Ascending aorta (tissue), 2 donors: ENCODE measurements at places on chromosomes 7 and 10.

DNA sequence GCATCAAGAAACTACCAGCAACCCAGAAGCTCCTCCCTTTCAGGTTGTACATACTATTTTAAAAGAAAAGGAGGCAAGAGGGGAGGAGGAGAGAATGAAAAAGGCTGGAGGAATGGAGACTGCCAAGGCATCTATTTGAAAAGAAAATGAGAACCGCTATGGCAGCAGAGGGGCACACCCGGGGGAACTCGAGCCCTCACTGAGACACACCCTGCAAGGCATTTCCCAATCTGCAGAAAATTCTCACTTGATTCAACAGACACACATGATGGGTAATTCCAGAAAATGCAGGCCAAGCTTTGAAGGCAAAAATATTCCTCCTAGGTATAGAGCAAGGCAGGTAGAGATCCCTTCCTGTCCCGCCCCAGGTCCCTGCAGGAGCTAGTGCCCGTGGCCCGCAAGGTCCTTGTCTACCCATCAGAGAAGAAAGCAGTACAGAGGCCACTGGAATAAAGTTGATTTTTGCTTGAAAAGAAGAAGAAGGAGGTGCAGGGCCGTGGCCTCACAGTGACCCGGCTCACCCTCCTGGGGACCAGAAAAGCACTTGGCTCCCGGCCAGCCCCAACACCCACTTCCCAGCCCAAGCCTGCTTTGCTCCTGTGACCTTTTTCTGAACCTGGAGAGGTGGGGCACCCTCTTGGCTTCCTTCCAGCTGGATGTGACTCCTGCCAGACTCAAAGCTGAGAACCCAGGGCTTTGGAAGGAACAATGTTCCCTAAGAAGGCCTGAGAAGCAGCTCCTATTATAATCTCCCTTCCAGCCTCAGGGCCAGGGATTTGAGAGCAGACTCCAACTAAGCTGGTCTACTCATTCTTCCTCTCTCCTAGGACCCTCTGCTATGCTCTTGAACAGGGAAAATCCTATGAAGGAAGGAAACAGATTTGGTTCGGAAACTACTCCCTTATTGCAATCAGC, 6.2 kb upstream of the PIK3CG start:
- DNase-seq: no peak

DNA sequence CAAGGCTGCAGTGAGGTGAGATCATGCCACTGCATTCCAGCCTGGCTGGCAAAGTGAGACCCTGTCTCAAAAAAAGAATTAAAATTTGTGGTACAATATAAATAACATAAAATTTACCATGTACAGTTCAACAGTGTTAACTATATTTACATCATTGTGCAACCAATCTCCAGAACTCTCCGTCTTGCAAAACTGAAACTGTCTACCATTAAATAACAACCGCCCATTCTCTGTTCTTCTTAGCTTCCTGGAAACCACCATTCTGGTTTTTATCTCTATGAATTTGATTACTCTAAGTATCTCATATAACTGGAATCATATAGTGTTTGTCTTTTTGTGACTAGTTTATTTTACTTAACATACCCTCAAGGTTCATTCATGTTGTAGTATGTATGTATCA, 167.6 kb downstream of the AUTS2 start:
- no peak for DNase-seq

GRCh38 chr7:143304938-143305337, 11.0 kb upstream of the CLCN1 start:
- no peak for DNase-seq

- DNase-seq: no peak
Observed at GRCh38 chr10:49645417-49645816, 31.6 kb downstream of the CHAT start.

GRCh38 chr10:44044549-44044948, 340.3 kb downstream of the CXCL12 start:
- no peak for DNase-seq

DNA sequence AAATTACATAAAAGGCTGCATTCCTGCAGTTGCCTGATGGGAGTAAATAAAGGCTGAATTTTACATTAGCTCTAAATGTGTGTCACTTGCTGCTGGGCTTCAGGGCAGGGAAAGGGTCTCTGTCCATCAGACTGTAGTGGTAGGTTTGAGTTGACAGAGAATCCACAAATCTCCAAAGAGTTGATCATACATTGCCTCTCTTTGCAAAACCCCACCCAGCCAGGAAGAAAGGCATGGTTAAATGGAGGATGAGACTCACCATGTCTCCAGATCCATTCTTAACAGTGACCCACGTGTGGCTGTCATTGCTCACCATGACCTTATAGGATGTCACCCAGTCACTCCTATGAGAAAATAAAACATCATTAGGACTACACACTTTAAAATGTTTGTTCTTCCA, 92.8 kb downstream of the CPXM2 start:
- DNase-seq: peak; percentile 42

GRCh38 chr7:3559278-3559677, 258.2 kb downstream of the SDK1 start:
- no peak for DNase-seq

- DNase-seq: no peak
Observed at GRCh38 chr10:129898706-129899268, 65.3 kb downstream of the EBF3 start.

- DNase-seq: no peak
Observed at GRCh38 chr10:73044378-73045285, 52.0 kb downstream of the P4HA1 start.

DNA sequence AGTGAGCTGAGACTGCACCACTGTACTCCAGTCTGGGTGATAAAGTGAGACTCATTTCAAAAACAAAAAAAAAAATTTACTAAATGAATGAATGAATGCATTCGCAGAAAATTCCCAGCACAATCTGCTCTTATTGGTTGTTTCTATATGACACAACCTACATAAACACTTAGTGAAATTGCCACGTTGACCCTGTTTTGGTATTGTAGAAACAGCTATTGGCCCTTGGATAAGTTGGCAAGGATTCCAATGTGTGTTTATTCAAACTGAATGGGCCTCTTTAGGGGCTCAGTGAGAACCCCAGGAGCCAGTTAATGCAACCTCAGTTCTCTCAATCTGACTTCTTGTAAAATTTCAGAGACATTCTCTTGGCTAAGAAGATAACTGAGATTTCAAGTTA, 66.0 kb downstream of the HHEX start:
- no peak for DNase-seq

- no peak for DNase-seq
Observed at GRCh38 chr7:67843001-67843565, 846.5 kb downstream of the TYW1 start.

- DNase-seq: no peak
Observed at GRCh38 chr7:70241536-70242175, 643.4 kb downstream of the AUTS2 start.

DNA sequence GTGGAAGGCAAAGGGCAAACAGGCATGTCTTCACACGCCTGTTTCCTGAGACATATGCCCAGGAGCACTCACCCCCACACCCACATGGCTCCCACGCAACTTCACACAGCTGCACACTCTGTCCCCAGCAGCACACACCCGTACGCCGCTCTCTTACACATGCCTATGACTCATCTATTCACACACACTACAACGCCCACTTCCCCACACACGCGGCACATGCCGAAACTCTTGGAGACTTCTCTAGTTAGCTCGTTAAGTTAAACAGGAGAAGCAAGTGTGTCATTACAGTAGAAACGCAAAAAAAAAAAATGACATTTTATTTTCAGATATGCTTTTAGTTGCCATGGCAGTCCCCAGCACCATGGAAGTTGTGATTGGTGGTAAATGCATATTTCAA, 6.7 kb downstream of the CALN1 start:
- DNase-seq: no peak

DNA sequence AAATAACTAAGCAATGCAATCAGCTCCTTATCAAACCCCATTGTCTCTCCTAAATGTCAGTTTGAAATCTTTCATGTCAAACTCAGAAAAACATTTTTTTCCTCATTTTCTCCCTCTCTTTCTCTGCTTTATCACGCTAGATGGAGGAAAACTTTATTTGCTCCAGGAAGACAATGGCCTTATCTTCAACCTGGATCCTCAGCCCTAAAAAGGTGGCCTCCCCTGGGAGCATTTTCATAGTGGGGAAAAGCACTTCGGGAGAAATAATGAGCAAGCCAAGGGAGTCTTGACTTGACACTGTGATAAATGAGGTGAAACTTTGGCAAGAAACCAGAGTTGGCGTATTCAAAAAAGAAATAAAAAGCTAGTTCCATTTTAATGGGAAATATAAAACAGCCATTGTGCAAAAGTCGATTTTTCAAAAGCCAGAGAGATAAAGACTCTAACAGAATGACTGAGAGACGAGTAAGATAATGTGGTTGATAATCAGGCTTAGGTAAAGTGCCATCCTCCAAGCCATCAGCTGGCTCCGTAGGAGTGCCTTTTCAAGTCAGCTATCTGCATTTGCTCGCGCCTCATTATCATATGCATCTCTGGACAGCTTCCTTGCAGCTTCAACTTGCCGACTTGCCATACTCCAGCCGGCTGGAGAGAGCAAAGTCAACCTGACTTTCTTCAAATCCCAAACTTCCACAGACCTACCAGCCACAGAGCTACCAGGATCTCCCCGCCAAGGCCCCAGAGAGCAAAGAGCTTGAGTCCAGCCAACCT, 19.9 kb downstream of the HABP2 start:
- DNase-seq: no peak

- peak; percentile 76 for DNase-seq
Observed at GRCh38 chr10:69048103-69048502, 39.8 kb upstream of the SRGN start.

DNA sequence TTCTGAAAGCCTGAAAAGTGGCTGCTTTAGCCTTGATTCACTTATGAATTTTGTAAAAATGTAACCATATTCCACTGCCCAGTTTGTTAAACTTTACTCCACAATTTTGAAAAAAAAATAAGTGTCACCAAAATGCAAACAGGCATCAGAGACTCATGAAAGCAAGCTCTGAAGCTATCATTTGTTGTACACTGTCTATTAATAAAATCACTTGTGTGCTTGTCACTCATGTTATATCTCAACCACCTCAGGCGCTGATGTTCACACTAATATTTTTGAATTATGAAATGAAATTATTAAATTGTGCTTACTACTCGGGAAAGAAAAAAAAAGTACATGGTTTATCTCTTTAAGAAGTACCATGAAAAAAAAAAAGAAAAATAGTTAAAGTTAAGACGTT, 34.5 kb upstream of the DKK1 start:
- no peak for DNase-seq

DNA sequence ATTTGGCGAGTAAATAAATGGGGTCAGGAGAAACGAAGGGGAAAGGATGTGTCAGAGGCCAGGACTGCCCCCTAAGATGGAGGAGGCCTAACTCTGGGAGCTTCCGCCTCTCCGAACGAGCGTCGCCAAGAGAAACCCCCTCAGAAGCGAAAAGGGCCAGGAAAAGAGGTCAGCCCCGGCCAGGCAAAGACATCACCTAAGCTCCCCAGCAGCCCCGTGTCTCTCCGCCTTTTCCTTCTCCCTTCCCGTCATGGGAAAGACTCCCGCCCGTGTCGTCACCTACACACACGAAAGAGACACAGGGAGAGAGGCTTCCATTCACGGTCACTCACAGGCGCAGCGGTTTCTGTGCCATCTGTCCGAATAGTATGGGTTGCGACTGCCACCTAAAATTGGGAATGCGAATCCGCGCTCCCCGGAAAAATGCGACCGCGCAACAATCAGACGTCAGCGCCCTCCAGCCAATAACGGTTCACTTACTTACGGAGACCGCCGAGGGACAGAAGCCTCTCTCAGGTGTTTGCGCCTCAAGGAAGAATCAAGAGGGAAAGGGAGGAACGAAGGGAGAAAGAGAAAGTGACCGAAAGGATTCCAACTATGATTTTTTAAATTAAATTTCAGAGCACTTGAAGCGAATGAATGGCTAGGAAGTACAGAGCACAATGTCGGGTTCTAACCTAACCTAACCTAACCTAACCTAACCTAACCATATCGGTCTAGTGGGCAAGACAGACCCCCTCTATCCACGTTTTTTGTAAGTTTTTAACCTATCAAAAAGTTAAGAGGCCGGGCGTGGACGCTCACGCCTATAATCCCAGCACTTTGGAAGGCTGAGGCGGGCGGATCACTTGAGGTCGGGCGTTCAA, at the start of gene CWF19L1:
Gene CWF19L1, minus strand, starts transcription at position 400 of the 866 bp plus-strand sequence. Its CDS starts 45 bp downstream, at position 355.
- DNase-seq: peak; percentile 91

- DNase-seq: no peak
Observed at GRCh38 chr10:90818736-90819135, 39.1 kb downstream of the HTR7 start.

DNA sequence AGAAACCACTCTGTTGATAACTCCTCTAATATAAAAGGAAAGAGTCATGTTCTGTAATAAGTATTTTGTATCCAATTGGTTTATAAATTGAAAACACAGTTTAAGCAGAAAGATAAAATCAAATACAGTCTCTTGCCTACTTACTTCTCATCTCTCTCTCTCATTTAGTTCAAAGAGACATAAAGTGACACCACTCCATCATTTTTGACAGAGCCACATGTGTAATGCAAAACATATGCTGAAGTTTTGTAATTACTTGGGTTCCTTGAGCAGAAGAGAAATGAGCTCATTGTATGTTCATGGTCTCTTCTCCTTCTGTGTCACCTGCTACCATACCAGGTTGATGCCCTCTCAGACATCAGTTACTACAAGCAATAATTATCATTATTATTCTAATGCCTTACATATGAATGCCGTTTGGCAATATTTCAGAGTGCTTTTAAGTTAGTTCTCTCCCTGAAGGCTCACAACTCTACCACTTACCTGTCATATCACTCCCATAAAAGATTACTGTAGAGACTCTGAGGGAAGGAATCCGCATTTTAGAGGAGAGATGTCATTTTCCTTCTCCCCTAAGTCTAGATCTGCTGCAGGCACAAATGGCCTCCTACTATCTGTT, 59.9 kb upstream of the SKAP2 start:
- no peak for DNase-seq

- DNase-seq: no peak
Observed at GRCh38 chr7:108382932-108383331, 73.3 kb downstream of the NRCAM start.

DNA sequence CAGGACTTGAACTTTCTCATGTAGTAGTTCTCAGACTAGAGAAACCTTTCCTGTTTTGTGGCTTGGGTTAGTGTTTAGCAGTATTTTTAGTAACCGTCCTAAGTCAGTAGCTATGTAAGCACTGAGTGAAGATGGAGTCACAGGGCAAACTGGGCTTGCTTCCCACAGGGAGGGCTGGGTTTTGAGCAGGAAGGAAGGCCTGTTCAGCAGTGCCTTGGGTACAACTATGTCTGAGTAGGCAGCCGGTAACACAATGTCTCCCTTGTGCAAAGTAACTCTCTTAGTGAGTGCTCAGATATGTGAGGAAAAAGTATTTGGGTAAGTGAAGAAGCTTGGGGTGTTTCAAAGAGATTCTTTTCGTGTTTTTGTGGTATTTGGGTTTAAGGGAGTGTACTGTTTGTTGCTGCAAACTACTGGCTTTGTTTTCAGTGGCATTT, 96.4 kb downstream of the CCSER2 start:
- peak; percentile 94 for DNase-seq

- no peak for DNase-seq
Observed at GRCh38 chr7:3914051-3914775, 613.2 kb downstream of the SDK1 start.
